KBM-7 (cell line): ENCODE measurements at places on chromosomes 3 and 15.

GRCh38 chr3:192216067-192216466 is 511.3 kb downstream of the FGF12 start:
- DNase-seq, result no peak

DNA sequence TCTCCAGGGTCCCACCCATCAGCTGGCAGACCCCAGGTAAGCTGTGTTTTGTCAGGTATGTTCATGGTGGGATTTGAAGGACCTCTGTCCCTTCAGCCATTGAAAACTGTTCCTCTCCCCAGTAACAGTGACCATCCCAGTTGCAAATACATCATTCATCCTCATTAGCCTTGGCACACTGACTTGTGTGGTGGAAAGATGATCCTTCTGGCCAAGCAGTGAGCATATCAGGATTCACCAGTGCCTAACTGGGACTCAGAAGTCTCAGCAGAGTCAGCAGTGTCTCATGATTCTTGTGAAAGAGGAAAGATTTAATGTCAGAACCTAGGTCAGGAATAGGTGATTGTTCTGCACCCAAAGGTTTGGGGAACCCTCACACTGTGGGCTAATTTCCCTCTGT is 90.2 kb downstream of the DNAJB8 start:
- no peak for DNase-seq

DNA sequence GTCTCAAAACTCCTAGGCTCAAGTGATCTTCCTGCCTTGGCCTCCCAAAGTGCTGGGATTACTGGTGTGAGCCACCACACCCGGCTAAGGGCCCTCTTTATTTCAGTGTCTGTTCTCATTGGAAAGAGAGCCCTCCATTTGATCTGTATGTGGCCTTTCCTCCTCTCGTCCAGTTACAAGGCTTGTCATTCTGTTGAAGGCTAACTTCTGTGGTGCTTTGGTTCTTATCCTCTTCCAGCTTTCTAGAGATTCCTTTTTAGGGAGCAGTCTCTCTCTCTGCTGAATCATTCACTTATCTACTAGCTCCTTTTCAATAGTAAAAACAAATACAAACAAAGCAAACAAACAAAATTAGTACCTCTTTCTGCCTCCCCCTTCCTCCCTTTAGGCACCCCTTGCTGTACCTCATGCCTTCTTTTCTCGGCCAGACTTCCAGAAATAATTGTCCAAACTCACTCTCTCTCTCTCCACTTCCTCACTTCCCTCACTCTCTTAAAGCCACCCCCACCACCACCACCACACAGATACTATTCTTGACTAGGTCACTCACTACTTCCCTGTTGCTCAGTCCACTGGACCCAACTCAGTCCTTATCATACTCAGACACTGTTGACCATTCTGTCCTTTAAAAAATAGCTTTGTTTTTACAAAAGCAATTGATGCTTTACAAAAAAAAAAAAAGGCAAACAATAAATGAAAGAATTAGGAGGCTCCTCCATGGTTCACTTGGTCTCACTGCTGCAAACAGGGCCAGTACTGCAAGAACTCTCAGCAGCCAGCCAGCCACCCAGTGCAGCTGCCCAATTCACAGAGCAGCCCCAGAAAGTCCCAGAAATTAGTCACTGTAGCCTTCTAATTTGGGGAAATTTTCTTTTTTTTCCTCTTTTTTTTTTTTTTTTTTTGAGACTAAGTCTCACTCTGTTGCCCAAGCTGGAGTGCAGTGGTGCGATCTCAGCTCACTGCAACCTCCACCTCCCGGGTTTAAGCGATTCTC is 31.7 kb upstream of the RAB11A start:
- DNase-seq, result peak; percentile 75

DNA sequence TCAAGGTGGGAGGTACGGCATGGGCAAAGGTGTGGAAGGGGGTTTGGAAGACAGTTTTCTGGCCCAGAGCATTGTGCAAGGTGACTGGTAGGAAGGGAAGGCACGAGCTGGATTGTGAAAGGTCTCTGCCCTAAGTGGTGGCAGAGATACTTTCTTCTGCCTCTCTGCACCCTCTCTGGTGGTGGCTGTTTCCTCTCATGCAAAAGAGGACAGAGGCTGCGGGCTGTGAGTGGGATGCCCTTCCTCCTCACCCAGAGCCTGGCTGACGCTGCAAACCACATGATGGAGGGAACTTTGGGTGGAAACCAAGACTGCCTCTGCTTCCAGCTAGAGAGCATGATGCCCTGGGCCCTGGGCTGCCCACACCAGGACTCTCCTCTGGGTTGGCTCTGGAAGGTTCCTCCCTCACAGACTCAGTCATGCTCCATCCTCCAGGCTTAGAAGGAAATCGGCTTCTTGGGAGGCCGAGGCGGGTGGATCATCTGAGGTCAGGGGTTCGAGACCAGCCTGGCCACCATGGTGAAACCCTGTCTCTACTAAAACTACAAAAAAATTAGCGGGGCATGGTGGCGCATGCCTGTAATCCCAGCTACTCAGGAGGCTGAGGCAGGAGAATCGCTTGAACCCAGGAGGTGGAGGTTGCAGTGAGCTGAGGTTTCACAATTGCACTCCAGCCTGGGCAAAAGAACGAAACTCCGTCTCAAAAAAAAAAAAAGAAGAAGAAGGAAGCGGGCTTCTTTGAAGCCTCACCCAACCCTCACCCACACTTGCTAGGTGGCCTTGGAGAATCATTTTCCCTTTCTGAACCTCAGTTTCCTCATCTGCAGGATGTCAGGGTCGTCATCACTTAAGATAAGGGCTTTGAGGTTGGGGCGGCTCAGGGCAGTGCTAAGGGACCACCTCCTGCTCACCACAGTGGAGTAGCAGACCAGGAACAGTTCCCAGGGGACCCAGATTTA is 8.3 kb downstream of the PSTPIP1 start:
- DNase-seq, result peak; percentile 88

GRCh38 chr3:106688464-106688863 is 688.8 kb upstream of the CCDC54 start:
- no peak for DNase-seq

- peak; percentile 64 for DNase-seq
Observed at GRCh38 chr3:27483117-27484014, 818 bp downstream of the SLC4A7 start.

DNA sequence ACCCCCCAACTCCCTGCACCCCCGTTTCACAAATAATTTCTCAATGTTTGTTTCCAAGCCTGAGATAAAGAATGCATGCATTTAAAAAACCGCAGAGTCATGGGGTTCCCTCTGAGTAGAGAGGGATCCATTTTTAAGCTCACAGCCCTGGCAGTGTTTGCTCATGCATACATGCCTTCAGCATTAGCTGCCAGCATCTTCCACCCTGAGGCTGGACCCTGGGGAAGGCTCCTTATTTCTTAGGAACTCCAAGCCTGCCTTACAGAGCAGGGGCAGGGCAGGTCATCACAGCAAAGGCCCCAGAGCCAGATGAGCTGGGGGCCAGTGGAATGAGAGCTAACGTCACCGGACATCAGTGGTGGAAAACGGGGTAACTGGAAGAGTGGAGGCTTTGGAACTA is 31.3 kb downstream of the TLE3 start:
- DNase-seq, result no peak

DNA sequence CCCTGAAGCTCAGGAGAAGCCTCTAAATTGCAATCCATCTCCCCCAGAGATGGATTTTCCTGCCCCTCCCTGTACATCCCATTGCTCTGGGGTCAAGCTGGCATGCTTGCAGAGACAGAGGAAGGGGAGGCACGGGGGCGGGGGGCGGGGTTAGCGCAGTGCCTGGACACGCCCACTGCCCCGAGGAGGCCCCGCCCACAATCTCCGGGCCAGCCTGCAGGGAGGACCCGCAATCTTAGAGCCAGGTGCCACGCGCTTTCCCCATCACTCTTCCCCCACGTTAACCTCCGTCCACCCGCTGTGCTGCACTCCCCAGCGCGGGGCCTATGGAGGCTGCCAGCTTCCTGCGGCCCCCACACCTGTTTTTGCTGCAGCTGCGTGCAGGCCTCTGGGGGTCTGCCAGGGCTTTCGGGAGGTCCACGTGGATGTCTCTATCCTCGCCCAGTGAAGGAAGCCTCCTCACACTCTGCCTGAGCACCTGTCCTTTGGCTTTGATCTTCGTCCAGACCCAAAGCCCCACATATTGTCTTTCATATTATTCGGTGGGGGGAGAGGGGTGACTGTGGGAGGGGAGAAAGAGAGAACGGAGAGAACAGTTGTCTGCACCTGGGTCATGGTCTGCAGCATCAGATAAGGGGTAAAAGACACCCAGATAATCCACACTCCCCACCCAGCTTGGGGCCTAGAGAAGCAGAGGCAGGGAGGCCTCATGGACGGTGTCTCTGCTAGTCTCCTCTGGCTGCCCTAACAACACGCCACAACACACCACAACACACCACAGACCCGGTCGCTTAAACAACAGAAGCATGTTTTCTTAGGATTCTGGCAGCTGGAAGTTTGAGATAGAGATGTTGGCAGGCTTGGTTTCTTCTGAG is 118.0 kb upstream of the MEF2A start:
- DNase-seq, result no peak

- peak; percentile 31 for DNase-seq
Observed at GRCh38 chr3:196968233-196969133, at the start of gene PIGZ. TSS of gene PIGZ (minus strand) at chr3:196968833. CDS start at chr3:196952031, 16,802 bp downstream.

GRCh38 chr15:60079210-60079609 is 75.1 kb downstream of the FOXB1 start:
- no peak for DNase-seq

GRCh38 chr3:12722226-12722625 is 36.8 kb downstream of the TMEM40 start:
- DNase-seq, result no peak

DNA sequence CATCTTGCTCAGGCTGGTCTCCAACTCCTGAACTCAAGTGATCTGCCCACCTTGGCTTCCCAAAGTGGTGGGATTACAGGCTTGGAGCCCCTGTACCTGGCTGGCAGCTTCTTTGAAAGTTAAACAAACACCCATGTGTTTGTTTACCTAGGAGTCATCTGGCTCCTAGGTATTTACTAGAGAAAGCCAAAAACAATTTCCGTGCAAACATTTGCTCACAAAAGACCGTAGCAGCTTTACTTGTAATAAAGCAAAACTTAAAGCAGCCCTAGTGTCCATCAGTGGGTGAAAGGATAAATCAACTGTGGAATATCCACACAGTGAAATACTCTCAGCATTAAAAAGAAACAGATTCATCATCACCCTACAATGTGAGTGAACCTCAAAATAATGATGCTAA is 29.4 kb upstream of the XCR1 start:
- DNase-seq, result no peak

DNA sequence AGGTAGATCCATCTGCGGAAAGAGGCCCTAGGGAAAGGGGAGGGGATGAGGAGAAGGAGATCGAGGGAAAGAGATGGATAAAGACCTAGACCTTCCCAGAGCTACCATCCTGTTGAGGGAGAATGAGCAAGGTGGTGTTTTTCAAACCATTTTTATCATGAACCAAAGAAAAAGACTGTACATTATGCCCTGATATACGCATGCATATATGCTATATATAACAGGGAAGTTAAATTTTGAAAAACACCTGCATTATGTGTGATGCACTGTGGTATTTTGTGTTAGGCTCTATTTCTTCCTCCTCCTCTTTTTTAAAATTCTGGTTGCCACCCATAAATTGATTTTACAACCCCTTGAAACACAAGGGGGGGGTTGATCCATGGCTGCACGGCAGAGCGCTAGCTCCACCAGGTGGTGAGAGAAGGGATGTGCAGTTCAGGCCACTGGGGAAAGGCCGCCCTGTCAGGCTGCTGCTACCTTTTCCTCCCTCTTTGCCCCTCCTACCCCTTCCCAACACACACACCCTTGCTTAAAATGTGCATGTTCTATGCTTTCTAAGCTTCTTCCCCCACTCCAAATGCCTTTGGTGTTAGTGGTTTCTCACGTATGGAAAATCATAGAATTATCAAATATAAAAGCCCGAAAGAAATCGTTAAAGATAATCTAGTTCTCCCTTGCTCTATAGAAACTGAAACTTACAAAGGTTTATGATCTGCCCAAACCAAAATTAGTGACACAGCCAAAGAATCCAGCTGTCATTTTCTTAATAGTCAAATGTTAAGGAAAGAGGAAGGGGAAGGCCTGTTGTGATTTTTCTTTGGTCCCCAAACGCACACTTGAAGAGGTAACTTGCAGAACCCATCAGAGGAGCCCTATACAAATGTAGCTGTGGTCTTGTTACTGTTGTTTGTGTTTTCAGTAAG is 262.0 kb upstream of the UMPS start:
- peak; percentile 65 for DNase-seq

DNA sequence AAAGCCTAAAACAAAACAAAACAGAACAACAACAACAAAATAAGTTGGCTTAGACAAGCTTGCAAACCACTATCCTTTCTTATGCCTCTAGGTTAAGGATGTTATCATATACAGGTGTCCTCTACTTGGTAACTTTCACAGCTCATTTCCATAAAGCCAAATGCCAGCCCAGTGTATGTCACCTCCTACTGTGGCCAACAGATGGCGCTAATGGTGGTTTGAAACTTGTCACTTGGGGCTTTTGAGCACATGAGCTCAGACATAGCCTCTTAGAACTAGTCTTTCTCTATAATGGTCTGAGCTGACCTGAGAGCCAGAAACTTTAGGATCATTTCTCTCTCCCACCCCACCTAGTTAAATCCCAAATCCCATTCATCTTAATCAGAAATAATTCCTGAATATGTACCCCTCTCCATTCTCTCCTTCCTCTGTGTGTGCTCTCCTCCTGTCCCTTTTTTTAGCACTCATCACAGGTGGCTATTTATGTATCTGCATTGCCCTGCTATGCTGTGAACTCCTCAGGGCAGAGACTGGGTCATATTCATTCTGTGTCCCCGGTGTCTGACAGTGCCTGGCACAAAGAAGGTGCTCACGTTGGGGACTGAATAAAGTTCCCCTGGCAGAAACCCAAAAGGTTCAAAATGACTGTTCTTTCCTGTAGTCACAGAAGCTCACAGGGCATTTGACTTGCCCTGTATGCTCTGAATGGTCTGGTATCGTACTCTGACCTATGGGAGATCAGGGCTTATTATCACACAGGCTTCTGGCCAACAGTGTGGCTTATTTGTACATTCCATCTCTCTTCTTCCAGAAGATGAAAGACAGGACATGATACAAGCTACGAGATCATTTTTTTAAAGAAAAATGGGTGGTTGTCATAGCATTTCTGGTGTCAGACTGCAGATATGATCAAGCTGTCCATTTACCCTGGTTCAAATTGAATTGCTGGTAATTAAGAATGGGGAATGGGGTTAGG is 319.3 kb upstream of the AZI2 start:
- DNase-seq, result peak; percentile 68

GRCh38 chr3:13565581-13566452 is 16.9 kb downstream of the FBLN2 start:
- DNase-seq, result no peak

DNA sequence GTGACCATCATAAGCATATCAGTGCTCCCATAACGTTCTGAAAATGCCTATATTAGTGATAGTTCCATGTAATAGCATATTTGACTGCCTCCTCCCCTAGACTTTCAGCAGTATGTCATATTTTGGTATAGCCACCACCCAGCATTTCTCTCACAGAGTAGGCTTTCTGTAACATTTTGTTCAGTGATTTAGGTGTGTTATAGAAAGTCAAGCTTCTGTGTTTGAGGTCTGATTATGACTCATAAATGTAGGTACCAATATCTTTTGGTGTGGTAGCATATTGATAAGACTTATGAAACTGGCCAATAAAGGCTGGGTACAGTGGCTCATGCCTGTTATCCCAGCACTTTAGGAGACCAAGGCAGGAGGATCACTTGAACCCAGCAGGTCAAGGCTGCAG is 34.3 kb upstream of the ZMAT3 start:
- no peak for DNase-seq

GRCh38 chr3:184556582-184557347 is 4.8 kb upstream of the EPHB3 start:
- no peak for DNase-seq

GRCh38 chr15:37099319-37100108 is 835 bp downstream of the MEIS2 start:
- no peak for DNase-seq

GRCh38 chr3:28247286-28247685 is 5.9 kb downstream of the CMC1 start:
- DNase-seq, result no peak
